GM19239 (cell line): ENCODE measurements at places on chromosomes 4 and X.

- DNase-seq = no peak
These were observed 28.0 kb downstream of the TBC1D19 start for GRCh38 chr4:26611885-26612284.

GRCh38 chr4:138567696-138568095, 325.5 kb upstream of the SLC7A11 start:
- no peak for DNase-seq

DNA sequence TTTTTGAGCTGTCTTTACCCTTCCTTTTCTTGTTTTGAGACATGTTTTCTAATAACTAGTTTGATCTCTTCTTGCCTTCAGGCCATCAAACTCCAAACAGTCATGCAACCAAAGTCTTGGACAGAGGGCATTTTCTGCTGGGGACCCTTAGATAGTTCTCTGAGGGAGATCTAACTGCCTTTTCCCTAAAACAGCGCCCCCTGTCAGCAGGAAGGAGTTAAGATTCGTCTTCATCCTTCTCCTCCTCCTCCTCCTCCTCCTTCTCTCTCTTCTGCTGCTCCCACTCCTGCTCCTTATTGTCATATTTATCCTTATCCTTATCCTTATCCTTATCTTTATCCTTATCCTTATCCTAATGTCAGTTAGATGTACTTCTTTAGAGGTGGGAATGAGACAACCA, 417.2 kb downstream of the TRAM1L1 start:
- DNase-seq = no peak

DNA sequence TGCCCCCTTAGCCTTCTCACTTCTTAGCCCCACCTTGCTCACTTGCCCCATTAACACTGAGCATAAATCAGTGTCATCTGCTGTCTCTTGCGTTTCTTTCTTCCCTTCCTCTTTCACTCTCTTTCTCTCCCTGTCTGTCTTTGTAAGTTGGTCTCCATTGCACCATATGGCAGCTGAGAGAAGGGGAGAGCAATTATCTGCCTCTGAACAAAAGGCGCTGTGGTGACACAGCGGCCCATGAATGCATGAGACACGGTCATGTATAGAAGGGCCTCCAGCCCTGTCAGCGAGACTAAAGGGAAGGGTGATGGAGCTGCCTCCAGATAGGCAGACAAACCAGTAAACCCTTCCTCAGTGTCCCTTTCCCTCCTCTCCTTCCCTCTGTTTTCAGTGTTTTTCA, 88.8 kb upstream of the PCDH18 start:
- DNase-seq = no peak
